ENCODE measurements at places on chromosomes 6 and 20.

- no peak for DNase-seq
Observed at GRCh38 chr20:31605902-31606803, 1.1 kb downstream of the ID1 start.

- DNase-seq, result no peak
Observed at GRCh38 chr6:2111162-2111677, 134.2 kb downstream of the GMDS start.

GRCh38 chr6:35385457-35386202 is 43.3 kb downstream of the PPARD start:
- no peak for DNase-seq

DNA sequence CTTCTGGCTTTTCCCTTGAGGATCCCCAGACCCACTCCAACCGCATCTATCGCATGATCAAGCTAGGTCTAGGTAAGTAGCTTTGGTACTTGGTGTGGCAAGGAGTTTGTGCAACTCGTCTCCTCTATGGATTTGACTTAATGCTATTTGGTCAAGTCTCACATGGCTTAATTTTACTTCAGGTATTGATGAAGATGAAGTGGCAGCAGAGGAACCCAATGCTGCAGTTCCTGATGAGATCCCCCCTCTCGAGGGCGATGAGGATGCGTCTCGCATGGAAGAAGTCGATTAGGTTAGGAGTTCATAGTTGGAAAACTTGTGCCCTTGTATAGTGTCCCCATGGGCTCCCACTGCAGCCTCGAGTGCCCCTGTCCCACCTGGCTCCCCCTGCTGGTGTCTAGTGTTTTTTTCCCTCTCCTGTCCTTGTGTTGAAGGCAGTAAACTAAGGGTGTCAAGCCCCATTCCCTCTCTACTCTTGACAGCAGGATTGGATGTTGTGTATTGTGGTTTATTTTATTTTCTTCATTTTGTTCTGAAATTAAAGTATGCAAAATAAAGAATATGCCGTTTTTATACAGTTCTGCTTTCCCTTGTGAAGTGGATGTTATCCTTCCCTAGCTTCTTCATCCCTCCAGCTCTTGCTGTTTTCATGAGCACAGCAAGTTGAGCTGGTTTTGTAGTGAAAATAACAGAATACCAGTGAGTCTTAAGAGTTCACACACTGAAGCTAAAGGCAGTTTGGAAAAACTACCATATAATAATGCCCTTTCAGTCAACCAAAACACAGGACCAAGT is 3.8 kb downstream of the SLC35B2 start:
- DNase-seq, result no peak

- DNase-seq, result no peak
Observed at GRCh38 chr20:36040571-36040970, 72.2 kb downstream of the CNBD2 start.

DNA sequence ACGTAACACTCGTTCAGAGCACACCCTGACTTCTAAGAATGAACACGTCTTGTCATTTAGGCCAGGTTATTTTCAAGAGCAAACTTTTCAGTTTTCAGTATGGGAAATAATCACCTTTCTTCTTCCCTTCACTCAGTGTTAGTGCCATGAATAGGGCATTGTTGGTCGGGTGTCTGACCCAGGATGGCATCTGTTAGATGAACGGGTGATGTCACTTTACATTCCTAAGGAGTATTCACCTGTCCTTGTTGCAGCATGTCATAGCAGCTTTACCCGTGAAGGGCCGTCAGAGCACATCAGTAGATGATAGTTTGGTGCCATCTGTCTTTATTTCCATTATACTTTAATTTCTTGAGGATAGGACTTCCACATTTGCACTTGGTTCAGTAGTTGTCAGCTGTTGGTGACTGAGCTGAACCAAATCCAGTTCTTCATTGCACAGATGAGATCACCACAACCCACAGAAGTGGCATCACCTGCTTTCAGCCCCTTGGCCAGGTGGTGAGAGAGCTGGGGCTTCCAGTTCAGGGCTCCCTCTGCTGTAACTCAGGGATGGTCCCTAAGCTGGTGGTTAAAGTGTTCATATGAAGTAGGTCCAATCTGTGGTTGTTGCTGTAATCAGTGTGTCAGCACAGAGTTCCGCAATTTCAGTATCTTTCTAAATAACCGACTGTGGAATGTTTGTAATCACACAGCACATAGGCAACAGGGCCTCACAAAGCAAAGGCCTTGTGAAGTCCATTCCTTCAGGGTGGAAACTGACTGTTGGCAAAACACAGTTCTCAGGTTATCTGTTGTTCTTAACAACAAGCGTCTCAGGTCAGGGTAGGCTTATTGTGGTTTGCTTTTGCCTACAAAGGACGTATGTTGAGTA is 68.2 kb downstream of the FAM120B start:
- no peak for DNase-seq

- DNase-seq, result no peak
Observed at GRCh38 chr20:51583499-51583898, 41.0 kb upstream of the NFATC2 start.

DNA sequence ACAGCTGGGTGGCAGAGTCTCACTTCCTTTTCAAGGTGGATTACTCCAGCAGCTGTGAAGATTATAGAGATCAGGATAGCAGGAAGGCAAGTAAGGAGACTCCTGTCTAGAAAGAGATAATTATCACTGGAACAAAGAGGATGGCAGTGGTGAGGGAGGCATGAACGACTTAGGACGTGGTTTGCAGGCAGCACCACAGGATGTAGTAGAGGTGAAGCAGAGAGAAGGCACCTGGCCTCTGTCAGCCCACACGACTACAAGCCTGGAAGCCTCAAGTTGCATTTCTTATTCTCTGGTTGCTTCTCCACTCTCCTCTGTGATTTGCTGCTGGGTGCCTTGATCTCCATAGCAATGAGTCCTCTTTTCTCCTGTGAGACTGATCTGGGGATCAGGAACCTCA is 62.7 kb downstream of the TSHZ2 start:
- peak; percentile 17 for DNase-seq

GRCh38 chr20:50789968-50790650 is 4.8 kb upstream of the BCAS4 start:
- DNase-seq, result no peak

GRCh38 chr6:79634491-79635231 is 3.5 kb downstream of the SH3BGRL2 start:
- DNase-seq, result no peak

DNA sequence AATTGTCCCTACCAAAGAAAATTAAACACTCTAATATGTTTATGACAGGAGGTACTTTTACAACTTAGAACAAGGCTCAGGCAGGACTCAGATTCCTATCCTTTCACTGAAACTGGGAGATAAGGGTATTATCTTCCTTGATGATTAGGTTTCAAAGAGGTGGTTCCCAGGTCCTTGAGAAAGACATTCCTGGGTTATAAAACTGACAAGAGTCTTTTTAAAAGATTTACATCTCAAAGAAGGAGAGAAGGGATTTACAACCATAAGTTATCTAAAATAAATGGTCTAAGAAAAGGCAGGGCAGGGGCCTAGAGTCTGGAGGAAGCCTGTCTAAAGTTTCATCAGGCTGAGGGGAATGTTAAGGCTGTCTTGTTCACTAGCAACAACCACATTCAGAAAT is 1492.5 kb downstream of the HACE1 start:
- no peak for DNase-seq

DNA sequence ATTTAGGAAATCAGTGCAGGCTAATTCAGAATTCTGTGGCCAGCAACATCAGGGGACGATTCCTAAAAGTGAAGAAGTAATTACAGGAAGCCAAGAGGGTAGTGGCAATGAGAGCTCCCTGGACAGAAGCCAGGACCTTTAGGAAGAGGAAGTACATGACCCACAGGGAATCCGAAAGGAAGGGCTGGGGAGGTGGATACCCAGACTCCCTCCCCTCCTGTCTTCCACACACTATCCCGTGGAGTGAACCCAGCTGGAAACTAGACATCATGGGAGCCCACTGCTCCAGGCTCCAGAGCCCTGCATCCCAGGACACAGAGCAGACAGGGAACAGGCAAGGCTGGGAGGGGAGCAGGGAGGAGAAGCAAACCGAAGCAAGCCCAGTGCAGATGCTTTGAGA is 83.0 kb downstream of the SNX5 start:
- DNase-seq, result no peak

- no peak for DNase-seq
Observed at GRCh38 chr6:40352006-40352405, 235.2 kb downstream of the LRFN2 start.

GRCh38 chr6:66568271-66568670 is 861.2 kb upstream of the EYS start:
- DNase-seq, result no peak

DNA sequence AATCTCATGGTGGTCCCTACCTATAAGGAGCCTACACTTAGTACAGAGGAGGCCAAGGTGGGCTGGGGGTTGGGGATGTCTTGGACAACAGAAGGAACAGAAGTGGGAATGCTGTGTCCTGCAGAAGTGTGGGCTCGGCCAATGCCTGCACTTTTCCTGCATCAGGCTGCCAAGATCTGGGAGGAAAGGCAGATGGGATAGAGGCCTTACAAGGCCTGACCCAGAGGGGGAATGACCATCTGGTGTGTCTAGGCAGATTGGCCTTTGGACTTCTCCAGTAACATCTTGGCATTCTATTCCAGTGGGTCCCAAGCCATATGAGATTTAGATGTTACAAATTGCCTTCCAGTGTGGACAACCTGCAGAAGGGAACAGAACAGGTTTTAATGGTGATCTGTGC is 124.7 kb upstream of the GPR6 start:
- no peak for DNase-seq

- DNase-seq, result no peak
Observed at GRCh38 chr20:52426856-52427255, 235.3 kb upstream of the ZFP64 start.

GRCh38 chr20:10784554-10785183 is 110.9 kb upstream of the JAG1 start:
- DNase-seq, result no peak

GRCh38 chr20:32494483-32495216 is 90.5 kb downstream of the NOL4L start:
- no peak for DNase-seq

DNA sequence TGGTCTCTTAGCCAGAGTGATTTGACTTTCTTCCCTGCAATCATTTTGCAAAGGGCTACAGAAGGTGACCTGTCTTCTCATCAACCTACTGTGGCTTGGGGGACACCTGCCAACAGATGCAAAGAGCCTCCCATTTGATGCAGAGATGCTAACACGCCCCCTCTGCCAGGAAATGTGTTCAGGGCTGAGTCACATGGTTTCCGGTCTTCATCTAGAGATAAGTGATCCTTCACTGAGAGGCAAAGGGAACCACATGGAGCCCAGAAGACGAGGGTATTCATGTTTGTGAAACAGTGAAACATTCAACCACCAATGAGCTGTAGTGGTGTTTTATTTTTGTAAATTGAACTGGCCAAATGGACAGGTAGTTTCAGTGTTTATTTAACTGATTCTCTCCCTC is 109.0 kb upstream of the RIN2 start:
- DNase-seq, result no peak

GRCh38 chr6:21845018-21845417 is 251.5 kb downstream of the SOX4 start:
- no peak for DNase-seq

GRCh38 chr20:48761023-48761785 is 66.6 kb downstream of the PREX1 start:
- DNase-seq, result peak; percentile 27

DNA sequence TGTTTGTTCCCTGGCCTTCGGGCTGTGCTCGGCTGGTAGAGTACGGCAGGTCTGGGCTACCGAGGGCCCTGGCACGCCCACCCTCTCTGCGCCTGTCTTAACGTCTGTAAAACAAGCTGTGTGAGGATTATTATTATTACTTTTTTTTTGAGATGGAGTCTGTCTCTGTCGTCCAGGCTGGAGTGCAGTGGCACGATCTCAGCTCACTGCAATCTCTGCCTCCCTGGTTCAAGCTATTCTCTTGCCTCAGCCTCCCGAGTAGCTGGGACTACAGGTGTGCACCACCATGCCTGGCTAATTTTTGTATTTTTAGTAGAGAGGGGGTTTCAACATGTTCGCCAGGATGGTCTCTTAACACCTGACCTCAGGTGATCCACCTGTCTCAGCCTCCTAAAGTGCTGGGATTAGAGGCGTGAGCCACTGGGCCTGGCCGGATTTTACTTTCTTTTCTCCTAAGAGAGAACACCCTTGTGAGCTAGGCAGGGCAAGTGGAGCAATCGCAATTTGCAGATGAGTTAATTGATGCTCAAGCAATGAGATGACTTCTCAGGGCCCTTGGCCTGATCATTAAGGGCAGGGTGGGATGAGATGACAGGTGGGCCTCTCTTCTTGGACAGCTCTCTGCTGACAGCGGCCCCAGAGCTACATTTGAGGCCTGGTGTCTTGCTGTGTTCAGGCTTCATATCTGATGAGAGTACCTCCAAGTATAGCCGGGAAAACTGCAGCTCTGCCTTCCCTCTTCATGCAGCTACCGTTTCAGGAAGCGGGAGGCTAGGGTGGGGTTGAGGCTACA is 859 bp upstream of the SMIM29 start:
- DNase-seq, result no peak

GRCh38 chr6:5096482-5096881 is 11.3 kb downstream of the PPP1R3G start:
- no peak for DNase-seq

- DNase-seq, result no peak
Observed at GRCh38 chr6:6407071-6407741, 86.7 kb upstream of the F13A1 start.

DNA sequence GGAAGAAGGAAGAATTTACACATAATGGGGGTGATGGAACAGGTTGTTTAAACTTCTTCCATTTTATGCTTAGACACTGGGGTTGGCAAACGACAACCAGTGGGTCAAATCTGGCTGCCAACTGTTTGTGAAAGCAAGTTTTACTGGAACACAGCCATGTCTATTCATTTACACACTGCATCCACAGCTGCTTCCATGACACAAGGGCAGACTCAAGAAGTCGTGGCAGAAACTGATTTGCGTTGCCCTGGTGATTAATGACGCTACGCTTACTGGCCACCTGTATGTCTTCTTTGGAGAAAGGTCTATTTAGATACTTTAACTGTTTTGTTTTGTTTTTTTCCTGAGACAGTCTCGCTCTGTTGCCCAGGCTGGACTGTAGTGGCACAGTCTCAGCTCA is 19.0 kb downstream of the CTCFL start:
- no peak for DNase-seq

GRCh38 chr6:137039010-137039409 is 5.8 kb downstream of the IL20RA start:
- no peak for DNase-seq

GRCh38 chr6:53139841-53140413 is 8.7 kb downstream of the GCM1 start:
- no peak for DNase-seq

DNA sequence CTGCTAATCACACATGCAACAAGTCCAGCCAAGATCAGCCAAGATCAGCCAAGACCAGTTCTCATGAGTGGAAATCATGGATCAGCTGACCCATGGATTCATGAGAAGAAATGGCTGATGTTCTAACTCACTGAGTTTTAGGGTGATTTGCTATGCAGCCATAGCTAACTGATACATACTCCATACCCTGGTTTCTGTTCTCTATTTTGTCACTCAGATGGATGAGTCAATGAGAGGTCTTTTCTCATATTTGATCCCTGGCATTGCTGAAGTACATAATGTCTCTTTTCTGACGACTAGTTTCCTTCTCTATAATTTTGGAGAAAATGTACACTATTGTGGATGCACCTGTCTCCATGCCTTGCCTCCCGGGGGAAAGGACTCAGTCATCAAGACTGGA is 118.4 kb upstream of the LY86 start:
- no peak for DNase-seq
